Activated CD8-positive, alpha-beta memory T cell treated with anti-CD3 and anti-CD28 coated beads for 4 hours (primary cell): ENCODE measurements at places on chromosomes 4 and X.

DNA sequence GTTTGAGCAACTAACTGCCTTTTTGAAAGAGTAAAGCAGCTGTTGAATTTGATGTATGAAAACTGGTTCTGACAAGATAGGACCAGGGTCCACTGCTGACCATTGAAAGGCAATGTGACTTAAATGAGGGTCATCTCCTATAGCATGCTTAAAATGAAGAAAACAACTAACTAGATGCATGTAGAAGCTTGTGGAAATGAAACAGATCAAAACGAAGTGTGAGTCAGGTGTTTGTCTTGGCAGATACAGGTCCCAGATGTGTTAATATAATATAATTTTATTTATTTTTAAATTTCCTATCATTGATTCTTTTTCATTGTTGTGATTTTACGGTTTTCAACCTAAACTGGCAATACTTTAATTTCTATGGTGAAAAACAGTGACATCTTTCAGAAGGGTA, 83.6 kb downstream of the ATOH1 start:
- DNase-seq, result no peak

DNA sequence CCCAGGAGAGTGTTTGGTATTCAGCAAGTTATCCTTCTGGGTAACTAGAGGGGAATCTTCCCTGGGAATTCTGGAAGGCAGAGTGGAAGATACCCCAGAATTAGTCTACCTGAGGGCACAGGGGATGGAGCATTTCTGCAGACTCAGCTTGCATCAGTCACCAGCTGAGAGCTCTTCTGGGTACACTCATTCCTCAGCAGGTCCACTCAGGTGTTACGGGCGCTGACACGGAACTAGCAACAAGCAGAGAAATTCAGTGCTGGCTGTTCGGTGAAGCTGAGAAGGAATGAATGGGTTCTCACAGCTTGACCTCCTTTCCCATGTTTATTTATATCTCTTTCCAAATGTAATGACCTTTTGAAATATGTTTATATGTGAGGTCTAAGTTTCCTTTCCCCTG, 106.0 kb upstream of the PNPLA4 start:
- DNase-seq, result no peak

GRCh38 chrX:102652031-102652688, 877 bp downstream of the GPRASP1 start:
- DNase-seq, result no peak

DNA sequence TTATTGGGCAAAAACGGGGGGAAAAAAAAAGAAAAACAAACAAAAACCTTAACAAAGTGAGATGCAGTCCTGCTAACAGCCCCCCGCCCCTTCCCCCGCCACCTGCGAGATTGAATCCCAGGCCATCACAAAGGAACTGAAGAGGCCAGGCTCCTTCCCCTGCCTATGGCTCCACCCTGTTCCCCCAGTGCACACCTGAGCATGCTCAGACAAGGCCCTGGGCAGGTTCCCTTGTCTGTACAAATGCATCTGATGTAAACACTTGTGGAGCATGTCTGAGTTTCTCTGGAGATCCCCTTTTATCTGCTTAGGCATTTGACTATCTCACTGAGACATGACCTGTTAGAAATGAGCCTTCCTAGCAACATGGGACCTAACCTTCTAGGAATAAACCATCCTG, 983.7 kb upstream of the PABPC4L start:
- DNase-seq, result no peak

DNA sequence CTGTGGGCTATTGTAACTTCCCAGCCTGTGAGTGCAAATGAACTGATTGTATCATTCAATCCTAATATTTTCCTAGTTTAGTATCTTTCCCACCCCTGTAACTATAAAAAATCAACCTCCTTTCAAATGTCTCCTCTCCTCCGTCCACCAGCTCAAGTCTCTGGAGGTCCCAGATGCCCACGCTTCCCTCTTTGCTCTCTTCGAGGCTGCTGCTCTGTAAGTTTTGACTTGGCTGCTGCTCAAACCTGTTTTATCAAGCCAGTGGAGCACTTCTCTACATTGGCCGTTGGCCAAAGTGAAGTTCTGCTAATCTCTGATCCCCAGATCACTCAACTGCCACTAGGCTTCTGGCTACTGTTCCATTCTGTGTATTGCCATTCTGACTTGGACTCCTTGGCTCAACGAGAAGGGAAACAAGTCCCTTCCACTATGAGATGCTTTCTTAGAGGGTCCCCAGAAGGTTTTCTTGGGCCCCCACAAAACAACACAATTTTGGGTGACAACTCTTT, 60.7 kb upstream of the RAPGEF2 start:
- DNase-seq, result no peak
